GM12865 (cell line): ENCODE measurements at places on chromosomes 1 and 21.

GRCh38 chr1:25954282-25954938, 43.5 kb downstream of the PAFAH2 start:
- DNase-seq: no peak

DNA sequence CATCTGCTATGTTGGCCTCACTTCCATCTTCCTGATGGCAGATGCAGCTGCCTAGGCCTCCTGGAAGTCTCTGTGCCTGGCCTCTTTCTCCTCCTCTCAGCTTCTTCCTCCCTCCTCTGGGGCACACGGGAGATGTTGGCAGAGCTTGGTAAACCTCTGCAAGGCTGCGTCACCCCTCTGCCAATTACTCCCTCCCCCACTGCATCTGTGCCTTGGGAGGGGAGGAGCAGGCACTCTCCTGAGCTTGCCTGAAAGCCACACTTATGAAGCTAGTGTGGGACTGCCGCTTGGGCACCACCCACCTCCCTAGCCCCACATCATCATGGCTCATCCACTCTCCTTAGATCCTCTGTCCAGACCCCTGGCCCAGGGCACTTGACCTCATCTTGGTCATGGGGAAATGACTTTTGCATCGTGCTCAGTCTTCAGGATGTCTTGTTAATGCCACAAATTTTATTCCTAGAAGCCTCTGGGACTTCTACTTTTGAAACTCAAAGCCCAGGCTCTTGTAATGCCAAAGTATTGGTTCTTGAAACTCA, 7.3 kb upstream of the TMEM51 start:
- no peak for DNase-seq

DNA sequence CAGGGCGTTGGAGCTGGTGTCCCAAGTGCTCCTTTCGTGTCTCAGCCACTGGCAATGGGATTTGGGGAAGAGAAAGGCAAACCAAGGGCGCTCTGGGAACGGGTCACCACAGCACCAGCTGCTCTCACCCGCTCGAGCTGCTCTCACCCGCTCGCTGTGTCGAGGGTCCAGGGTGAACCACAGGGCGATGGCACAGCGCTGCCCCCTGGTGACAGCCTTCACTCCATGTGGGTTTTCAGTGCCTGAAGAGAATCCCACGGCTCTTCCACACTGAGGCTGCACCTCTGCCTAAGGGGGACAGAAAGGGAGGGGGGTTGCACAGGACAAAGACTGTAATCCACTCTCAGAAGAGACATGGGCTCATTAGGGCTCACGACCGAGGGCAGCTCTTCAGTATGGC, 7.1 kb upstream of the CLDN19 start:
- peak; percentile 19 for DNase-seq

DNA sequence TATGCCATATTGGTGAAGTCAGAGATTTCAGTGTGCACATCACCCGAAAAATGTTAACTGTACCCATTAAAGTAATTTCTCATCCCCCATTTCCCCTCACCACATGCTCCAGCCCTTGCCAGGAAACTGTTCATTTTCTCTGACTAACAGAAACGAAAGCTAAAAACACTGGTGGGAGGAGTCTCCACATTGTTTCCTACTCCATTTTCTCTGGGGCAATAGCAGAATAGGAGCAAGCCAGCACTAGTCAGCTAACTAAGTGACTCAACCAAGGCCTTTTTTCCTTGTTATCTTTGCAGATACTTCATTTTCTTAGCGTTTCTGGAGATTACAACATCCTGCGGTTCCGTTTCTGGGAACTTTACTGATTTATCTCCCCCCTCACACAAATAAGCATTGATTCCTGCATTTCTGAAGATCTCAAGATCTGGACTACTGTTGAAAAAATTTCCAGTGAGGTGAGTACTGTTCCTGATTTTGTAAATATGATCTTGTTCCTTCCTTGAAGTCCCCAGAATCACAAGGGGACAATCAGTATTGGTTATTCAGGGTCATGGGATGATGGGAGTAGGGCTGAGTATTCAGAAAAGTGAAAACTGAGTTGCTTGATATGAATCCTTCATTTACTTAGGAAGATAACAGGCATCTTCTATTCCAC, at the start of gene IFI16:
Gene IFI16, plus strand, starts transcription at position 204 of the 658 bp plus-strand sequence. CDS start 4,774 bp downstream, outside the sequence.
- DNase-seq: peak; percentile 91

- no peak for DNase-seq
Observed at GRCh38 chr21:33267250-33267649, 1.1 kb downstream of the IL10RB start.

DNA sequence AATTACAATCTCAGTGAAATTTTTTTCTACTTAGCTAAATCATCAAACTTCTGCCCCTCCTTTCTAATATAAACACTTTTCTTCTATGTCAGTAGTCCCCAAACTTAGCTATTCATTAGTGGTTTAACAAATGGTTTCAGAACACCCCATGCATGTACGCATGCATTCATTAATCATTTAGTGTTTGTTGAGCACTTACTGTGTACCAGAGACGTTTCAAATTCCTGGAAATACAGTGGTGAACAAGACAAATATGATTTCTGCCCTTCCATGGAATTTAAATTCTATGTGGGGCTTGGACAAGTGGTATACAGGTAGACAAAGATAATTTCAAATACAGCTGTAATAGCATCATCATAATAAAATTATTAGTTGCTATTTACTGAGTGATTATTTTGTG, 1.5 kb downstream of the ZBTB40 start:
- DNase-seq: no peak

GRCh38 chr1:202656951-202657646, 53.2 kb downstream of the SYT2 start:
- no peak for DNase-seq

GRCh38 chr1:55337801-55338447, 122.8 kb upstream of the USP24 start:
- DNase-seq: peak; percentile 69

- DNase-seq: no peak
Observed at GRCh38 chr1:214247501-214248041, 33.4 kb upstream of the SMYD2 start.

GRCh38 chr1:244231572-244232315, 180.7 kb downstream of the ZBTB18 start:
- no peak for DNase-seq

GRCh38 chr1:35592991-35593769, 20.1 kb downstream of the TFAP2E start:
- no peak for DNase-seq

- DNase-seq: peak; percentile 45
Observed at GRCh38 chr1:206039046-206039973, 13.7 kb upstream of the RHEX start.

GRCh38 chr1:235131961-235132360, 3.3 kb upstream of the TOMM20 start:
- no peak for DNase-seq

- no peak for DNase-seq
Observed at GRCh38 chr1:98196012-98196411, 275.2 kb upstream of the DPYD start.

DNA sequence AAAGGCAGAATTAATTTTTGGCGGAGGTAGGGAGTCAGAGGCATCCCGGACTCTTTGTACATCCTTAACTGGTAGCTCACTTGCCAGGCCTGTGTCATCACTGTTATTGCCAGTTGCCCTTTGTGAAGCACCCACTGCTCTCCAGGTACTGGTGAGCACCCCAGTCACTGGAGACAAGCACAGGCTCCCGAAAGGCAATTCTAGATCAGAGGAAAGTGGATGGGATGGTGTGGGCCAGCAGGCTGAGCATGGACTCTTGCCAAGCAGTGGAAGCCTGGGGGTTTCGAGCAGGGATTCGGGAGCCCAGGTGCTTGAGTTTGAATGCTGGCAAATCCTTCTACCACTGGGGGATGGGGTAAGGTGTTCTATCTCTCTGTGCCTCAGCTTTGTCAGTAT, 551.1 kb downstream of the MATN1 start:
- DNase-seq: no peak

GRCh38 chr1:234602334-234603220, 7.4 kb downstream of the IRF2BP2 start:
- peak; percentile 38 for DNase-seq

DNA sequence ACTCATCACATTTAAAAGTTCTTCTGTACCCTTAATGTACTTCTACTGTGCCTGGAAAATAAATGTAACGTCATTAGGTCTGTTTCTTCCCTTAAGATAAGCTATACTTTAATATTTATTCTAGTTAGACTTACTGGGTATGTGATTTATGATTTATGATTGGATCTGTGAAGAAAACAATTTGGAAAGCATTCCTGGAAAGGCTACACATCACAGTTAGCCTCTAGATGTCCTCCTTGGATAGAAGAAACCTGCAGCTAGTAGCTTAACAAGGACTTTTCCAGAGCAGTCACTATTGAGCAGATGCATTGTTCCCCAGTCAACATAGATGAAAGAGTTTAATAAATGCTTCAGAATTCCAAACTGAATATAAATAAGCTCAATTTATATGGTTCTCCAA, 22.2 kb upstream of the ABL2 start:
- DNase-seq: peak; percentile 11

GRCh38 chr1:38047603-38048141, 1.1 kb upstream of the POU3F1 start:
- DNase-seq: no peak

DNA sequence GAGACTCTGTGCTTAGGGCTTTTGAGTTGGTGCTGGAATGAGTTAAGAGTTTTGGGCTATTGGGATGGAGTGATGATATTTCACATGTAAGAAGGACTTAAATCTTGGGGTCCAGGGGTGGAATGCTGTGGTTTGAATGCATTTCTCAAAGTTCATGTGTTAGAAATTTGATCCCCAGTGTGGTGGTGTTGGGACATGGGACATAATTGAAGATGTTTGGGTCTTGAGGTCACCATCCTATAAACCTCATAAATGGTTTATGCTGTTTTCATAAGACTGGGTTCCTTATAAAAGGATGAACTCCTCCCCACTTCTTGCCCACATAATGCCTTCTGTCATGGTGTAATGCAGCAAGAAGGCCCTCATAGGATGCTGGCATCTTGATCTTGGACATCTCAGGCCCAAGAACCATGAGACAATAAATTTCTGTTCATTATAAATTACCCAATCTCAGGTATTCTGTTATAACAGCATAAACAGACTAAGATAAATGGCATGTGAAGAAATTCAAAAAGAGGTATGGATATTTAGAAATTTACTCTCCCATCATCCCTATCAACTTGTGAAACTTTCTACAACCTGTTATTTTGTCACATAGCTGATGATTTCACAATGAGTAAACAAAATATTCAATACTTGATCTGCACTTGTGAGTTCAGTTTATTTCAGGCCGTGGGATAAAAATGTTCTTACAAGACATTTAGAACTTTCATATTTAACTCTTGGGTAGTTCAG, 48.0 kb upstream of the NEK7 start:
- DNase-seq: no peak

GRCh38 chr1:160095382-160096105, 2.9 kb downstream of the IGSF8 start:
- DNase-seq: no peak

DNA sequence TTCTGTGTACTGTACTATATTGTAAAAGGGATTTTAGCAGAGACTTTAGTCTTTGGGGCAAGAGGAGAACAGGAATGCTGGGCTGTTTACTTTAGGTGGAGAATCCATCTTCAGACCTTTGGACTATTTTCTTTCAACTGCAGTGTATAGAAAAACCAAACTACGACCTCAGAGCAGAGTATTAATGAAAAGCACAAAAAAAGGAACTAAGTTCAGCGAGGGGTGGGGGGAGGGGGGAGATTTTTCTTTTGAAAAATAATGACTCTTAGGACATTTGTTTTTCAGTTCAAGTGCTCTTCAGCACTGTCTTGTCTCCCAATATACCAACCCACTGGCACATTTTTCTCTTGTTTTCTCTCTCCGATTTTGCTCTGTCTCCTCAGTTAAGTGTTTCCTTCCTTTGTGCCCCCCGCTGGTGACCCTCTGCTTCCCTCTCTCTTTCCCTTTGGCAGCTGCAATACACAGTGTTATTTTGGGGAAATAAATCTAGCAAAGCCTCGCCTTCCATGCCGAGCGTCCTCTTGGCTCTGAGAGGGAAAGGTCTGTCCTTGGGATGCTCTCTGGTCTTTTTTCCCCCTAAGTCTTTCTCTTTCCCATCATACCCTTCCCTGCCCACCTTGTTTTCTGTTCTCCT, 44.8 kb downstream of the ACP6 start:
- DNase-seq: no peak

GRCh38 chr1:36709869-36710481, 227.3 kb upstream of the CSF3R start:
- no peak for DNase-seq

GRCh38 chr1:87155170-87155569, 173.5 kb upstream of the LMO4 start:
- peak; percentile 38 for DNase-seq

DNA sequence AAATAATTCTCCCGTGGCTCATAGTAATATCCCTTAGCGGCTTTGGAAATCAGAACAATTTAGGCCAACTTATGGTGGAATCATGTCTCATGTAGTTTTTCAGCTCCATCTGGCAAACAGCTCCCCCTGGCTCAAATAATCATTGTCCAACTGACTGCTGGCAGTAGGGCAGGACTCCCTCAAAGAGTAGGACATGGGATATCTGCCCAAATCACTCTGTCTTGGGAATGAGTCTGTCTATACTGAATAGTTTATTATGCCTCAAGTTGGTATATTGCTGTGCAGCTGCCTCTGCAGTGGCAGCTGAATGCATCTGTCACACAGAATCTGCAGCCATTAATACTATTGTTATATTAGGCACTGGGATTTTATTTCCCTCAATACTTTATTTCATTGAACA, 255.7 kb downstream of the COL11A1 start:
- no peak for DNase-seq

GRCh38 chr1:14415396-14415795, 183.1 kb upstream of the KAZN start:
- no peak for DNase-seq

DNA sequence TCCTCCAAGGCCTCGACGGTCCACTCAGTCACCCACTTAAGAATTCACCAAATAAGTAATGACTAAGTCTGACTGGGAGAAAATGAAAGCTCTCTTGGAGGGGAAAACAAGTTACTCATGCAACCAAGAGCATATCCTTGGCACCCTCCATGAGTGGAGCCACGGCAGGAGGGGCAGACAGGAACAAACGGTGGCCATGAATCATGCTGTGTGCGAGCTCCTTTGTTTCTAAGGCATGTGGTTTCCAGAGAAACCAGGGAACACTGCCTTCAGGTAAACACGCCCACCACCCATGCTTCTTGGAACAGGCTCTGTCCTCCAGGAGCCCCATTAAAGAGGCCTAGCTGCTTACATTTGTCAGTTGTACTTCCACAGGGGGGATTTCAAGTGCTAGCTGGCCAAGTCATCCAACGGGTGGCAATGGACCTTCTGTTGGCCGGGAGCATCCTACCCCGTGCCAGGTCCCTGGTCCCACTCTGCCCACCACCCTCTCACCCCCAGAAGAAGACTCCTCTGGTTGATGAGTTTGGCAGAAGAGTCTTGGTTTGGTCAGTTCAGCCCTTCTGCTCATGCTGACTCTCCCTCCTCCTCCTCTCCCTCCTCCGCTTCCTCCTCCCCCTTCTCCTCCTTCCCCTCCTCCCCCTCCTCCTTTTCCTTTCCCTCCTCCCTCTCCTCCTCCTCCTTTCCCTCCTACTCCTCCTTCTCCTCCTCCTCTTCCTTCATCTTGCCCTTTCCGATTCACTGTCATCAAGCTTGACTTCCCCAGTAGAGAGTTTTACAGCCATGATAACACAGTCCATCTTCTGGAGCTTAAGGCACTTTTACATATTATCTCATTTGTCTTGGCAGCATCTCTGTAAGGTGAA, 107.6 kb downstream of the CCDC185 start:
- DNase-seq: no peak

GRCh38 chr1:236677641-236678235, 8.6 kb upstream of the ACTN2 start:
- no peak for DNase-seq
